ENCODE measurements at places on chromosomes 4 and X. TPM values are rescaled to one million over a fixed set of nuclear protein-coding genes. Genes with fewer than 3 reads are reported as not detected.
A peak's percentile ranks its signal among the peaks of the same experiment; 100 is the strongest.

DNA sequence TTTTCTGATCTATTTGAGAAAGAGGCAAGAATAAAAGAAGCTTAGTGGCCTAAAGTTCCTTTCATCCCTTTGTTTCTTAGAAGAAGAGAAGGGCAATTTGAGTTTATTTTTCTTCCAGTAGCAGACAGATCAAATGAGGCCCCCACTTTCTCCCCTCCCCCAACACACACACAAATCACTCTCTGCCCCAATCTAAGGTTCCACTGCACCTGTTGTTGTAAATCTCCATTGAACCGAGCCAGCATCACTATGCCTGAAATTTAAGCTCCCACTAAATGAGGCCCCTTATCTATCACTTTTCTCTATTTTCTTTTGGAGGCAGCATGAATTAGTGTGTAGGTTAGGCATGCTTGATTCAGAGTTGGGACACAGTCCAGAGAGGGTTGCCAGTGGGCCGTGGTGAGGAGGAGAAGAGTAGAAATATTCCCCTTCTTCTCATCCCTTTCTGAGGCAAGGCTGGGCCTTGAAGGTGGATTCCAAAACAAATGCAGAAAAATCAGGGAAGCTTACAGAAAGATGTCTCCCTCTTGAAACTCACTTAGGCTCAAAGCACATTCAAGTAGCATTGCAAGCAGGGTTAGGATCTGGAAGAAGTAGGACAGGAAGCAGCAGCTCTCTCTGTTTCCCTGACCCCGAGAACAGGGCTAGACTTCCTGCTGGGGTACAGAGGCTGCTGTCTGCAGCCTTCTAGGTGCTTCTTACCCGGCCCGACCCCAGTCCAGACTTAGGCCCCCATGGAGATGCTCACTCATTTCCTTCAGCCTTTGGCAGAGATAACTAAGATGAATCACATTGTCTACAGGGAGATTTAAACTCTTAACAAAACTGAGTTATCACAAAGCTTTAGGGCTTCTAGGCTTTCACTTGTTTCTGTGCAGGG, 70.7 kb downstream of the RASL11B start:
- DNase-seq = no peak

DNA sequence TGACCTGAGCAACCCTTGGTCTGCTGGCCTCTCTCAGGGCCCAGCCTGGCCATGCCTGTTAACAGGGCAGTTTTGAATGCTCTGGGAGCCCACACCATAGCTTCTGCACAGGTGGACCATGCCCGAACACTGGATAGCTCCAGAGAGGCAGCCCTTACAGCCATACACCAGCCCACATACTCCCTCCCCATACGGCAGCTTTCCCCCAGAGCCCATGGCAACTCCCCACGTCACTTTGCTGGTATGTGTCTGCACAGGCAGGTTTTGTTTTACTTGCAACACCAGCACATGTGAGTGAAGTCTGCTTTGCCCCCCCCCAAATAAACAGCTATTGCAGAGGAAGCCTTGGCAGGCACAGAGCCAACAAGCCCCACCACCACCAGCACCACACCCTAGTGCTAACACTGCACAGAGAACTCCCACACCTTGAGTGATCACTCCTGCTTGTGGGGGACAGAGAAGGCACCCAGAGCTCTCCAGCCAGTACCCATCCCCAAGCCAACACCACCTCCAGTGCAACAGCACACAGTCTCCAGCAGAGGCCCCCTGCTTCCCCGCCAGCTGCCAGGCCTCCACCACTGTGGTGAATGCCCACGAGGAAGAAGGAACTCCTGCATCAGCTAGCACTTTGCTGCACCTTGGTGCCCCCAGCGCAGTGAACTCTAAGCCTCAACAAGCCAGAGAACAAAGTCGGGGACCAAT, 87.3 kb downstream of the STPG2 start:
- DNase-seq = no peak

Gene F11
- total RNA-seq = not detected

- no peak for DNase-seq
These were observed 153.6 kb downstream of the AFAP1 start for GRCh38 chr4:7786040-7786439.

DNA sequence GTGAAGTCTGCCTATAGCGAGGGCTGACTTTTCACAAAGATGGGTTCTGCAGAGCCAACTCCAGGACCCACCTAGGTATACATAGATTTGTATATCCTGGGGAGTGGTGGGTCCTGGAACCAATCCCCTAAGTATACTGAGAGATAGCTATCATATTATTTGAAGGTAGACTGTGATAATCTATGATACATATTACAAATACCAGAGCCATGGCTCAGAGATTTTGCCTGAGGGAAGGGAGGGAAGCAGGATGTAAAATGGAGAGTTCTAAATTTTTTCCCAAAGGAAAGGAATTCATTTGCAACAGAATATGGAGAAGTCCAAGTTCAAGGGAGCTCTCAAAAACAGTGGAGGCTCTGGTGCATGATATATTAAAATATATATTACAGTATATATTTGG, 7.2 kb downstream of the TCEAL3 start:
- DNase-seq = no peak

Gene MAPK10
- not detected for total RNA-seq

Gene ALAS2
- not detected for total RNA-seq

DNA sequence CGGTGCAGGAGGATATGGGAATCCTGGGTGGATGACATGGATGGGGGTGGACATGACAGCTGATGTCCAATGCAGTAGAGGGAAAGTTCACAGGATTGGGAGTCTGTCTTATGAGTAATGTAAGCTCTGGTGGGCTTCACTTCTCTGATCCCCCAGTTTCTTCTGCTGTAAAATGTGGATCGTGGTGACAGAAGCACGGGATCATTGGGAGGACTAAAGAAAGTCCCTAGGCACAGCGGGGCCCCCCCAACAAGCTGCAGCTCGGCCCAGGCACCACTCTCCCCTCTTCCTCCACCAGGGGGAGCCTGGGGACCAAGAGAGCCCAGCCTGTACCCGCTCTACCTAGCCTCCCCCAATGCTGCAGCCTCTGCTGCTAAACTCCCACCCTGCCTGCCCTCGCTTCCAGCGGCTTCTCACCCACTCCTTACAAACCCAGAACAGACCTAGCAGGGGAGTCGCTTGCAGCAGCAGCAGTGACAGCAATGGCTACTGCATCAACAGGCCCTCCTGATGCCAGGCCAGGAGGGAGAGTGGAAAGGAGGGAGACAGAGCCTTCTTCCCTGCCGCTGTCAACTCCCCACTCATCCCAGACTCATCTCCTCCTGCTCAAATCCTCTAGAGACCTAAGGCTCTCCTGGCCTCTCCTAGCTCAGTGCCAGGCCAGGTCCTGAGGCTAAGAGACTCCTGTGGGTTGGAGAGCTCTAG, 36.1 kb upstream of the IQSEC2 start:
- DNase-seq = peak; percentile 28

Gene FOXP3
- not detected for total RNA-seq

Gene FAM149A
- 5.6 TPM for total RNA-seq

- no peak for DNase-seq
These were observed 19.2 kb downstream of the ALPK1 start for GRCh38 chr4:112316360-112316759.

- DNase-seq = no peak
These were observed 191.2 kb downstream of the RRAGB start for GRCh38 chrX:55908661-55909212.

- peak; percentile 78 for DNase-seq
These were observed at the start of gene ANXA5 for GRCh38 chr4:121696581-121697461. TSS of gene ANXA5 (minus strand) at chr4:121696980. CDS start at chr4:121696589, 391 bp downstream.

DNA sequence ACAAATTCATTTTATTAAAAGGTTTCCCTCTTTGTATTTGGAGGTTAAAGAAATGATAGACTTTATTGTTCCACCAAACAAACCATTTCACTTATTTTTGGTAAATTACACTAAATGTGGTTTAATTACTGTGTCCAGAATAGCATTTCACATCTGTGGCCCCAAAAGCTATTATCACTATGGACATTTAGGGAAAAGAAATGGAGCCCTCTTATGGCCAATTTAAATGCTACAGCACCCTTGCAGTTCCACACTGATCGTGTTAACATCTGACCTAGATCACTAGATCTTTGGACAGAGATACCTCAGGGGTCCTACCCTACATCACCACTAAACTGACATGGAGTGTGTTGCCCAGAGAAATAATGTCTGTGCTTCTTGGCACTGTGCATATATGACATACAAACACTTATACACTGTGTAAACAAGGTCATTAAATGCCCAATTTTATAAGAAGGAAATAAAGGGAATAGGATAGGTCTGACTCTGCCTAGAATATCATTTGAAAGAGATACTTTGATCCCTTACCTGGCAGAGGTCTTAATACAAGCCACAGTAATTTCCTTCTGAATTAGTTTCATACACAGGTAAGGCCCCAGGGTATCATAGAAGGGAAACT, 163.9 kb downstream of the KDR start:
- peak; percentile 46 for DNase-seq

- DNase-seq = peak; percentile 81
These were observed 56.4 kb upstream of the SLIT2 start for GRCh38 chr4:20195071-20195885.

DNA sequence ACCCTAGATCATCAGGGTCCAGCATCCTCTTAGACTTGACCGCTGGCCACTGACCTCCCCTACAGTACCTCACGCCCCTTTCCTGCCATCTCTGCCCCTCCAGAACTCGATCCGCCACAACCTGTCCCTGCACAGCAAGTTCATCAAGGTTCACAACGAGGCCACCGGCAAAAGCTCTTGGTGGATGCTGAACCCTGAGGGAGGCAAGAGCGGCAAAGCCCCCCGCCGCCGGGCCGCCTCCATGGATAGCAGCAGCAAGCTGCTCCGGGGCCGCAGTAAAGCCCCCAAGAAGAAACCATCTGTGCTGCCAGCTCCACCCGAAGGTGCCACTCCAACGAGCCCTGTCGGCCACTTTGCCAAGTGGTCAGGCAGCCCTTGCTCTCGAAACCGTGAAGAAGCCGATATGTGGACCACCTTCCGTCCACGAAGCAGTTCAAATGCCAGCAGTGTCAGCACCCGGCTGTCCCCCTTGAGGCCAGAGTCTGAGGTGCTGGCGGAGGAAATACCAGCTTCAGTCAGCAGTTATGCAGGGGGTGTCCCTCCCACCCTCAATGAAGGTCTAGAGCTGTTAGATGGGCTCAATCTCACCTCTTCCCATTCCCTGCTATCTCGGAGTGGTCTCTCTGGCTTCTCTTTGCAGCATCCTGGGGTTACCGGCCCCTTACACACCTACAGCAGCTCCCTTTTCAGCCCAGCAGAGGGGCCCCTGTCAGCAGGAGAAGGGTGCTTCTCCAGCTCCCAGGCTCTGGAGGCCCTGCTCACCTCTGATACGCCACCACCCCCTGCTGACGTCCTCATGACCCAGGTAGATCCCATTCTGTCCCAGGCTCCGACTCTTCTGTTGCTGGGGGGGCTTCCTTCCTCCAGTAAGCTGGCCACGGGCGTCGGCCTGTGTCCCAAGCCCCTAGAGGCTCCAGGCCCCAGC, 5.2 kb downstream of the FOXO4 start:
- no peak for DNase-seq

Gene TMEM150C
- 2.5 TPM for total RNA-seq

Gene MAGEA4
- total RNA-seq = not detected

DNA sequence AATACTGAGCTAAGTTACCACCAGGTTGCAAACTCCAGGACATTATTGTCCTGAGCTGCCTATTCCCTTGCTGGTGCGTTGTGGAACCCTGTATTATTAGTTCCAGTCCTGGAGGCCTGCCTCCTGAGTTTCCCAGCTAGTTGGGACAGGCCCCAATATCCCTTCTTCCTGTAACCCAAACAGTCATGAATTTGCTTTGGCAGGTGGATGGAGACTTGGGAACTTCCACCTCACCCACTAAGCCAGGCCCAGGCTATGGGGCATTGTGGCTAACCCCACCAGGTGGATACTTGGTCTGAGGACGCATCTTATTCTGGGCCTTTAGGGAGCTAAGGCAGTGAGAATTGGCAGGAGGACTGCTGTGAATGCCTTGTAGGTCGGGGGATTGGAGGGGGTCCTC, 5.0 kb downstream of the RBM3 start:
- no peak for DNase-seq

- no peak for DNase-seq
These were observed 33.2 kb upstream of the BMP15 start for GRCh38 chrX:50877310-50877709.

GRCh38 chr4:151721916-151722315, 38.9 kb downstream of the GATB start:
- DNase-seq = no peak

DNA sequence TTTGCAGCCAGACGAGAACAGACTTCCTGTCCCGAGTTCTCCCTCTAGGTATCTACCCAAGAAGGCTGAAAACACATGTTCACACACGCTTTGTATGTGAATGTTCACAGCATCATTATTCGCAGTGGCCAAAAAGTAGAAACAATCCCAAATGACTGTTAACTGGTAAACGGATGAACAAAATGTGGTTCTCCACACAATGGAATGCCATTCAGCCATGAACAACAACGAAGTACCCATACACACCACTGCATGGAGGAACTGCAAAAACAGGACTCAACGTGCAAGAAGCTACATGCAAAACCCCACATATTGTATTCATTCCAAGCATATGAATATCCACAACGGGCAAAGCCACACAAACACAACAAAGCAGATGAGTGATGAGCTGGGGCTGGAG, 45.0 kb downstream of the PDHA1 start:
- no peak for DNase-seq

DNA sequence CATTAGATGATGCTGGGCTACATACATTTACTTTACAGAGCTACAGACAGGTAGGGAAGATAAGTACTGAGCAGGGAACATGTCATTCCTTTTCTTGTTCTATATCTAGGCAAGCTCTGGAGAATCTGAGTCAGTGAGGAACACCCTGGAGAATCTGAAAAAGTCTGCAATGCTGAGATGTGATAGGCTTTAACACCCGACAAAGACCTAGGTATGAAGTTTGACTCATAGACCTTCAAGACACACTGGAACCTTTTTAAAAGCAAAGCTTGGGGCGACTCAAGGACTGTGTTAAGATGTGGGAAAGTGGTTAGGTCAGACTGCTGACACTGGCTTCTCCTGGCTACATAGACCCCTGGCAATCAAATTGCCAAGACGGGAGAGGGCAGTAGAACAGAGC, 42.8 kb downstream of the OSTC start:
- DNase-seq = no peak

Gene ABLIM2
- 1.3 TPM for total RNA-seq

DNA sequence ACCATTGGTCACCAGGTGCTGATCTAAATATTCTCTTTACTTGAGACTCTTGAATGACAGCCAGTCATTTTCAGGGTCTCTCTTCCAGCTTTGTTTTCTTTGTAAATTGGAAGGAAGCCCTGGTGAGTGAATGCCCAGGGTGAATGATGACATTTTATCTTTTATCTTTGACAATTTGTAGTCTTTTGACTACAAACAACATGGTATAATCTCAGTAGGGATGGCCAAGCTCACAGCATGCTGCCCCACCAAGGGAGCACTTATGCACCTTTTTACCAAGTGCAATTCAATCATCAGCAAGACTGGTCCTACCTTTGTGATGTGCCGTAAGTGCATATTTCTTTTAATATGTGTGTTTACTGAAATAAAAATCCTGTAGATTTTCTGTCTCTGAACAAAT, 5.7 kb downstream of the AFM start:
- no peak for DNase-seq
